ENCODE measurements at places on chromosomes 16 and 17.

DNA sequence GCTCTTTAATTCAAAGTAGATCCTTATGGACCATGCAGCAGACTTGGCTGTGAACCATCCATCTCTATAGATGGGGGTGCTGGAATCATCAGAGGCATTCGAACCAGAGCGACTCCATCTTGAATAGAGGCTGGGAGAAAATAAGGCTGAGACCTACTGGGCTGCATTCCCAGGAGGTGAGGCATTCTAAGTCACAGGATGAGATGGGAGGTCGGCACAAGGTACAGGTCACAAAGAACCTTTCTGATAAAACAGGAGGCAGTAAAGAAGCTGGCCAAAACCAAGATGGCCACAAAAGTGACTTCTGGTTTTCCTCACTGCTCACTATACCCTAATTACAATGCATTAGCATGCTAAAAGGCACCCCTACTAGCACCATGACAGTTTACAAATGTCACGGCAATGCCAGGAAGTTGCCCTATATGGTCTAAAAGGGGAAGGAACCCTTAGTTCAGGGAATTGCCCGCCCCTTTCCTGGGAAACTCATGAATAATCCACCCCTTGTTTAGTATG, 89.2 kb upstream of the BRD7 start:
- DNase-seq = no peak

DNA sequence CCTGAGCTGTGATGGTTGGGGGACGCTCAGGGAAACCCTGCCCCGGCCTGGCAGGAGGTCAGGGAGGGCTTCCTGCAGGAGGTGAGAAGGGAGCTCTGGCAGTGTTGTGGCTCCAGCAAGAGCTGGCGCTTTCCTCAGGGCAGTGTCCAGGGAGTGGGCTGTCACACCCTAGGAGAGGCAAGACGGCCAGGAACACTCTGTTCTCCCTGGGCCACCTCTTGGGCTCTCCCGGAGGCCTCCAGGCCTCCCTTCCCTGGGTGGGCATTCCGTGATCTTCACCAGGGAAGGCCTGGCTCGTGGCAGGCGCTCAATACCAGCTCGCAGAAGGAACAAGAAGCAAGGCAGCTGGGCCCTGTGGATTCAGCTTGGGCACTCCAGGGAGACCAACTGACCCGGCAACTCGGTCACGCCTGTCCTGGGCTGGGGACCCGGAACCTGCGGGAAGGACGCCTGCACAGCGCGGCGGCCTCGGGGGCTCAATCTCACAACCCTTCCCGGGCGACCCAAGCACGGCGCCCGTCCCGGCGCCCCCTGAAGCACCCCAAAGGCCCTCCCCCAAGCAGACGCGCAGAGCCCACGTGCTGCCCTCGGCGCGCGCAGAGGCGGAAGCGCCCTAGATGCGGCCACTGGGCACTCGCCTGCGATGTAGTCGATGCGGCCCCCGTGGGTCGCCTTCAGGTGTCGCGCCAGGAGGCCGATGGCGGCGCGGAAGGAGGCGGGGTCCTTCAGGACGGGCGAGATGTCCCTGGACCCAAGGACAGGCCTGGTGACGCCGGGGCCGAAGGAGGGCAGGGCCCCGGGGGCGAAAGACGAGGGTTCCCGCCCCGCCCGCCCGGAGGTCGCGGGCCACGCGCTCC, 588 bp downstream of the APRT start:
- DNase-seq = peak; percentile 84

DNA sequence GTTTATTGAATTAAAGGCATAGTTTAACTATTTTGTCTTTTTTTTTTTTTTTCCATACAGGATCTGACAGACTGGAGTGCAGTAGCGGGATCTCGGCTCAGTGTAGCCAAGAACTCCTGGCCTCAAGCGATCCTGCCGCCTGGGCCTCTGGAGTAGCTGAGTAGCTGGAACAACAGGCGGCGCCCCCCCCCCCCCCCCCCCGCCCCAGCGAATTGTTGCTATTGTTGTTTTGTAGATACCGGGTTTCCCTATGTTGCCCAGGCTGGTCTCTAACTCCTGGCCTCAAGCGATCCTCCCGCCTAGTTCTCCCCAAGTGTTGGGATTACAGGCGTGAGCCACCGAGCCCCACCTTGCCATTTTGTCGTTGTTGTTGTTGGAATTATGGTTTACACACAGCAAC, 1.3 kb upstream of the CENPV start:
- no peak for DNase-seq

DNA sequence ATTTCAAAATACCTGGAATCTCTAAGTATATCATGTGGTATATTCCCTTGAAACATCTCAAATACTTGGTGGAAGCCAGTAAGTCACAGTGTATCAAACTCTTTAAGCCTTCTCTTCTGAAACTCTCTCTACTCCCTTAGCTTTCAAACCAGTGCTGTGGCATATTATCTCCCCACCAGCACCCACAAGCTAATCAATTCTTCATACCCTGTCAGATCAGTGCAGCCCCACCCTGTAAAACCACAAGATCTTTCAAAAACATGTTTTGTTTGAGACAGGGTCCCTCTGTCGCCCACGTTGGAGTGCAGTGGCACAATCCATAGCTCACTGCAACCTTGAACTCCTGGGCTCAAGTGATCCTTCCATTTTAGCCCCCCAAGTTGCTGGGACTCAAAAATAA, 91.6 kb upstream of the C17orf78 start:
- DNase-seq = no peak

GRCh38 chr17:73513426-73513825, 130.8 kb downstream of the SDK2 start:
- no peak for DNase-seq

DNA sequence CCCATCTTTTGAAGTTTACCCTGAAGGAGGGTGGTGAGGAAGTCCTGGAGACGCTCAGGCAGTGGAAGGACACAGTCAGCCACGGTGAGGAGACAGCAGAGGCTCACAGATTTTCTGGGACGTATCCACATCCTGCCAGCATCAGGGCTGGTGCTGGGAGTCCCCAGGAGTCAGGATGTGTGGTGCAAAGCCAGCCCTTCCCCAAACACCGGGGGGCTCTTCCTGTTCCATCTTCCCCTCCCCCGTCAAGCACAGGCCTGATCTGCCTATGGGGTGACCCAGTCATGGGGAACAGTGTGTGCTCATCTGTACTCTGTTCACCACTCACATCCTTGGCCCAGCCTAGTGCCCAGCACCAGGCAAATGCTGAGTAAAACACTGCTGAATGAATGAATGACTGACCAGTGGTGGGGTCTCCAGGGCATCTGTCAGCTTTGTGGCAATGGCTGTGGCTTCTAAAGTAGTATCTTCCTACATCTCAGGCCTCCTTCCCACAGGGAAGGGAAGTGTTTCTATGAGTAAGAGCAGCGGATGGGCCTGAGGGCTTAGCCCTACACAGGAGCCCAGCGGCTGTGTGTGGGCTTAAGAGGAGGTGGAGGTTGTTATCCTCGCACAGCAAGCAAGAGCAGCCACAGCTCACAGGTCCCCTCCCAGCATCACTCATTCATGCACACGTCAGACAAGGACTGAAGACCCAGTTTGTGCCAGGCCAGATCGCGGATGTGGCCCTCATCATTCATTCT, 23.3 kb downstream of the NOS2 start:
- no peak for DNase-seq

DNA sequence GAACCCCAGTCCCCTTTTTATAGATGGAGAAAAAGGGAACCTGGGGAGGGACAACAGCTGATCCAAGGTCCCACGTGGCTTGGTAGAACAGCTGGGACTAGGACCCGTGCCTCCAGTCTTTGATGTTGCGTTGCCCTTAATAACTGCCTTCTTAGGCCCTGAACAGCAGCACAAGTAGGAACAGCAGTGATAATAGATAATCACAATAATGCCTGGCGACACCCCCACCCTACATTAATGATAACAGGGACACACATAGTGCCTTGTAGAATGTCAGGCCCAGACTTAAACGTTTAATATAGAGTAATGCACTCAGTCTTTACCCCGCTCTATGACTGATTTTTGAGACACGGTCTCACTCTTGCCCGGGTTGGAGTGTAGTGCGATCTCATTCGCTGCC, 96.4 kb downstream of the ABCC6 start:
- DNase-seq = no peak

DNA sequence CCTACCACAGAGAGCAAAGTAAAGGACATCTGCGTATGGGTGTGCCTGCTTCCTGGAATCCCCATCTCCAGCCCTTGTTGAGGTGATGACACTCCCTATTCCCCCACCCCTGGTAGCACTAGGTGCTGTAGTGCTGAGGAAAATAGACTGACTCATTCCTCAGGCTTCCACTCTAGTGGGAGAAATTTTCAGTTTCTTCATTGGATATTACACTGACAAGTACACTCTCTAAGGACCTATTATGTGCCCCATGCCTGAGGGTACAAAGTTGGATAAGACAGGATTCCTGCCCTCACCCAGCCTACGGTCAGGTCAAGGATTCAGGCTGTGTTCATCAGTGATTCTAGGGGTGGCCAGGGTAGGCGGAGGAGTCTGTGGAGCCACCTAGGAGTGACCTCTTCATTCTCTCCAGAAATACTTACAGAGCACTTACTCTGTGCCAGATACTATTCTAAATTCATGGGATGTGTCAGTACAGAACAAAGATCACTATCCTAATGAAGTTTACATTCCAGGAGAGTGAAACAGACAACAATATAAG, 4.5 kb upstream of the ZC3H7A start:
- no peak for DNase-seq

DNA sequence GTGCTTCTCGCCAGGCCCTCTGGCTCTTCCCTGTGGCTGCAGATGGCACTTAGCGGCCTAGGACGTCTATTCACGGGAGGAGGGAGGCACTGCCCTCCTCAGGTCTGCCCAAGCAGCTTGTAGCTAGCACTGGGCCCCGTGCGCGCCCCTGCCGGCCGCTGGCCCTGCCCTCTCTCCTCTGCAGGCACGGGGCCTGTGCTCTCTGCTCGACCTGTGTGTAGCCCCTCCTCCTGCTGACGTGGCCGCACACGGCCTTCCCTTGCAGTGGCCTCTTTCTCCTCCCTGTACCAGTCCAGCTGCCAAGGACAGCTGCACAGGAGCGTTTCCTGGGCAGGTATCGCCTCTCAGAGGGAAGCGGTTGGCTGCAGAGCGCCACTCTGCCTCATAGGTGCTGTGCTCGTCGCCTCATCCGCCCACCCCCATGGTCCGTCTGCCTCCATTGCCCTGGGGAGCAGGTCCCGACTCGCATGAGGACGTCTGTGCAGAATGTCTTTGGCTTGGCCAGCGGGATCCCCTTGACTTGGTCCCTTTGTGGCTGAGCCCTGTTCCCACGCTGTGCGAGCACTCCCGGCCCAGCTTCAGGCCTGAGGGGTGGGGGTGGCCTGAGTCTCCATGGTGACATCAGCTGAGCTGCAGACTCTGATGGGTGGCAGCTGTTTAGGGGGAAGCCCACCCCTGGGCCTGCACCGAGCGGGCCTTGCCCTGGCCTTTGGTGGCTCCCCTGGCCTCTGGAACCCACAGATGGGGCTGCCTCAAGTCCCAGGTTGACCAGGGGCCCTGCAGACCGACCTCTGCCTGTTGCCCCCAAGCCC, 34.6 kb downstream of the TSC2 start:
- no peak for DNase-seq

- DNase-seq = no peak
Measured at GRCh38 chr17:66214884-66215528, 14.2 kb downstream of the APOH start.

DNA sequence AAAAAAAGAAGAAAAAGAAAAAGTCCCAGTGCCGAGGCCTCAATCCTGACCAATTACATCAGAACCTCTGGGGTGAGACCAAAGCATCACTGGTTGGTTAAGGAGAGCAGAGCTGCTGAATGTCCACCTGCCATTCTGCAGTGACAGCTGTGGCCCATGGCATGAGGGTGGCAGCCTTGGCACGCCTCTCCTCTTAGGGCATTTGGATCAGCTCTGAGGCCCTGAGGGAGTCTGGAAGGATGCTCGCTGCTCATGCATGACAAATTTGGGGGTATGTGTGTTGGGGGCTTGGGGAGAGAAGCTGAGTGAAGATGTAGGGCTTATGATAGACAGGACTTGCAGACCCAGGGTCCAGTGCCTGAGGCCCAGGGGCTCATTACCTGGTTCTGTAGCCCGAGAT, 26.3 kb downstream of the MYLK3 start:
- no peak for DNase-seq

DNA sequence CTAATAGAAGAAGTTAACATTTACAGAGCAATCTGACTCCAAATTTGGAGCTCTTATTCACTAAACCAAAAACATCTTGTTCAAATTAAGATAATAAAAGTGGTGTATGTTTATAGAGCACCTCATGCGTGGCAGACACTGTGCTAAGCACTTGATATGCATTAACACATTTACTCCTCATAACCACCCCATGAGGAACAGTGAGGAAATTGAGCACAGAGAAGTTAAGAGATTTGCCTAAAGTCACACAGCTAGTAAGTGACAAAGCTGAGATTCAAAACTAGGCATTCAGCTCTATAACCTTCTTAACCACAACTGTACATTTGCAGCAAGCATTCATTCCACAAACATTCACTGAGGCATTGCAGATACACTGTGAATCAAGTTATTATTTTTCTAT, 94.0 kb downstream of the VAT1L start:
- DNase-seq = no peak

DNA sequence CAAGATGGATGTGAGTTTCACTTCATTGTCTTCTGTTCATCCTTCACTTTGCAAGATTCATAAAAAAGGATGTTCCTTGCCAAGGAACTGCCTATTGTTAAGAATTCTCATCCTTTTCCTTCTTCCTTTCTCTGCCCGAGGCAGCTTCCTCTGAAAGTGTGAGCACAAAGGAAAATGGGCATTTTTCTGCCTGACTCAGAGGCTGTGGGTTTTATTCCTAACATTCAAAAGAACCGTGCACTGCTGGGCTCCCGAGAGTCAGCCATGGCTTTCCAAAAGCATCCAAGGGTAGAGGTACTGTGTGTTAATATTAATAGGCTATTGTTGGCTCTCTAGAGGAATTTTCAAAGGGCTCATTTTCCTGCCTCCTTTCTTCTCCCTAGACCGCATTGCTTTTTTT, 289.4 kb downstream of the ABCC12 start:
- no peak for DNase-seq

DNA sequence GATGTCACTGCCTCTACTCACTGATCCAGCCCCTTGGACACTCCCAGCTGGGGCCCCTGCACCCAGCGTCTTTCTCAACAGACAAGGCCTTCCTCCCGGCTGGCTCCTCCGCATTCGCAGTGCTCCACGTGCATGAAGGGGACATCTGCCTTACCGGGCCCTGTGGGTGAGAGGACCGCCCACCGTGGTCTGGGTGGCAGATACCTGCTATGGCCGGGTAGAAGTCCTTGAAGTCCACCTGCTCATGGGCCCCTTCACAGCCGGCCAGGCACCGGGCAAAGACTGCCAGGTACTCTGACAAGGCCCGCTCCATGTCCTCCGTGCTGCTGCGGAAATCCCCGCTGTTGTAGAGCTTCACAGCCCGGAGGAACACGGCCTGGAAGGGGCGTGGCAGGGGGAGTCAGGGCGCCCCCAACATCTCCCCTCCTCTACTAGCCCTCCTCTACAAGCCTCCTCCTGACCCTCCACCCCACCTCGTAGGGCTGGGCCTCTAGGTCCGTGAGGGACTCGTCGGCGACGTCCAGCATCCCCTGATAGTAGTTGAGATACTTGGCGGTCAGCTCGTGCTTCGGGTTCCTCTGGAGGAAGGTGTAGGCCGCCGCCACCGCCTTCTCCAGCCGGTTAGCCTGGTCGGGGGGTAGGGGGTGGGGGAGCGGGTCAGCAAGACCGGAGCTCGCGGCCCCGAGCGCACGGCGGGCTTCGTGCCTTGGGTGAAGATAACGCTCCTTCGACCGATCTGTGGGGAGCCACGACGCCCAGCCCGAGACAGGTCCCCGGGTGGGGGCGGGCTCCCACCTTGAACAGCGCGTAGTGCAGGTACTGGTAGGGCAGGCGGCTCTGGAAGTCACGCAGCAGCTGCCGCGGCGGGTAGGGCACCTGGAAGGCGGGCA, 845 bp downstream of the P3H4 start:
- DNase-seq = no peak

Measured in activated naive CD8-positive, alpha-beta T cell treated with anti-CD3 and anti-CD28 coated beads, Interleukin-2, amount 10 ng/mL, durations not matched to agents 7 days and 5 days (primary cell).